ENCODE measurements at places on chromosomes 6 and 20.

DNA sequence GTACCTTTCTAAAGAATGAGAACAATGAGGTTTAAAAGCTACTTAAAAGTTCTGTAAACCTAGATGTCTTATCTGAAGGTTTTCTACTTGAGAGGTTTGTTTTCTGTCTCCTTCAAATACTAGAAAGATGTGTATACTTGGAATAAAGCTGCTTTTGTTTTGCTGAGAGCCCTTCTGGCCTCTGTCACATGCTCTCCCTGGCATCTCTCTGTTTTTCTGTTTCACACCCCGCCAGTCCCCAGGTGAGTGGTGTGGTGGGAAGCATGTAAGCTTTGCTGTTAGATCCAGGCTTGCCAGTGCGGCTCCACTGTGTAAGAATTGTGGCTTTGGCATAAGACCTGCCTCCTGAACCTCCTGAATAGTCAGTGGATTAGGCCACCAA is 56.8 kb downstream of the SNX9 start:
- no peak for DNase-seq

DNA sequence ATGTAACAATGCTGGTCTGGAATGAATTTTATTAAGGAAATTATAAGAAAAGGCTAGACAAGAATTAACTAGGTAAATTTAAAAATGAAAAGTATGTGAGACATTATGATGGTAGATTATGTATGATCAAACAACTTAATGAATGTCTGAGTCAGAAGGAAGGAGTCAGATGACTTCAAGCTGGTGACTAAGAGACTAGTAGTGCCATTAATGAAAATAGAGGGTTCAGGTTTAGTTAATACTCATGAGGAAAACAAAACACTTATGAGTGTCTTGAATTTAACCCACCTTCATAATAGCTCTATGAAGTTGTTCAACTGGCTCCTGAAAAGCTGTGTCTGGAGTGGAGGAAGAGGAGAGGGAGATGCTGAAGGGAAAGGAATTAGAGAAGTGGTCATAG is 256.3 kb downstream of the ADGRB3 start:
- no peak for DNase-seq

- DNase-seq = no peak
Observed at GRCh38 chr20:16806886-16807285, 58.7 kb downstream of the OTOR start.

- DNase-seq = no peak
Observed at GRCh38 chr6:22550971-22551670, 18.2 kb upstream of the HDGFL1 start.

DNA sequence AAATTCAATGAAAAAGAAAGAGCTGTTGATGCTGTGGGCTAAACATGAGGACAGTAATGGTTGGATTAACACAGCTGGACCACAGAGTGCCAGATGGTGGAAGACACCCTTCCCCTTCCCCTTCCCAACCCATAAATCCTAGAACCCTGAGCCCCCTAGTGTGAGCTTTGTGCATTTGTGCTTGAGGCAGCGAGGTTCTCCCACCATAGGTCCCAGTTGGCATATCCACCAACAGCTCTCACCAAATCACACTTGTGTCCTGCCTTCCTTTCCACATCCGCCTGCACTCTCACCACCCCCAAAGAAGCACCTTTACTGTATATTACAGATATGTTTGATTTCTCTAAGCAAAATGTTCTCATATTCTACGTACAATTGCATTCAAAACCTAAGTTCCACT is 32.8 kb upstream of the HBS1L start:
- DNase-seq = no peak

DNA sequence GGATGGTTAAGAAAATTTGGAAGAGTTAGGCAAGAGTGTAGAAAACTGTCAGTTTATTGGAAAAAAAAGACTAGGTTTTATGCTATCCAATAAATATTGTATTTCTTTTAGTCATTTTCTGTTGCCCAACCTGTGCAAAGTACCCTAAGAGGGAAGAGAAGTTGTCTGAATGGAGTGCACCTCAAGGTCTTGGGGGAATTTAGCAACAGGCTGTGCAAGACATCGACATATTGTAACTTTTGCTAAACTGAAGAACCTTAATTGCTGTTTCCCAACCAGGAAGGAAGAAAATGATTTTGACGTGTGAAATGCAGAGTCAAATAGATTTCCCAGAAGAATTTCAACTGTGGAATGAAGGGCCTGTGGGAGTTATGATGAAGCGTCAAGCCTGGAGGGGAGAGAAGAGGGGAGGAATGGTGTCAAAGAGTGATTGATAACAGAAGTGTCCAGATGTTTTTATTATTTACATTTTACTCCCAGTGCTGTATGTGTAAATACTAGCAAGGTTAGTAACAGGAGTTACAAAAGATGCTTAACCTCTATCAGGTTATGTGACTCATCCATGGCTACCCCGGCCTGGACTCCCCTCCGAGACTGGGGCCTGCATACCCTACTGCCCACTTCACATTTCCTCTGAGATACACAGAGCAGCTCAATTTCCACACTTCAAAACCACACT is 246.8 kb downstream of the MYLK4 start:
- no peak for DNase-seq

Measured in NCI-H146 (cell line).